WTC11 (cell line): ENCODE measurements at places on chromosomes 5 and 9. TPM values are rescaled to one million over a fixed set of nuclear protein-coding genes. Genes with fewer than 3 reads are reported as not detected.

GRCh38 chr5:173762930-173763329 is 125.2 kb upstream of the CPEB4 start:
- no peak for DNase-seq

- peak; percentile 93 for DNase-seq
Observed at GRCh38 chr5:16936150-16936988, at the start of gene MYO10. Gene MYO10, minus strand, starts transcription at chr5:16936288. Its CDS starts 480 bp downstream, at chr5:16935808.

GRCh38 chr5:51452562-51452961 is 69.3 kb downstream of the ISL1 start:
- no peak for DNase-seq

GRCh38 chr9:109258481-109259302 is 62.2 kb downstream of the EPB41L4B start:
- peak; percentile 61 for DNase-seq

DNA sequence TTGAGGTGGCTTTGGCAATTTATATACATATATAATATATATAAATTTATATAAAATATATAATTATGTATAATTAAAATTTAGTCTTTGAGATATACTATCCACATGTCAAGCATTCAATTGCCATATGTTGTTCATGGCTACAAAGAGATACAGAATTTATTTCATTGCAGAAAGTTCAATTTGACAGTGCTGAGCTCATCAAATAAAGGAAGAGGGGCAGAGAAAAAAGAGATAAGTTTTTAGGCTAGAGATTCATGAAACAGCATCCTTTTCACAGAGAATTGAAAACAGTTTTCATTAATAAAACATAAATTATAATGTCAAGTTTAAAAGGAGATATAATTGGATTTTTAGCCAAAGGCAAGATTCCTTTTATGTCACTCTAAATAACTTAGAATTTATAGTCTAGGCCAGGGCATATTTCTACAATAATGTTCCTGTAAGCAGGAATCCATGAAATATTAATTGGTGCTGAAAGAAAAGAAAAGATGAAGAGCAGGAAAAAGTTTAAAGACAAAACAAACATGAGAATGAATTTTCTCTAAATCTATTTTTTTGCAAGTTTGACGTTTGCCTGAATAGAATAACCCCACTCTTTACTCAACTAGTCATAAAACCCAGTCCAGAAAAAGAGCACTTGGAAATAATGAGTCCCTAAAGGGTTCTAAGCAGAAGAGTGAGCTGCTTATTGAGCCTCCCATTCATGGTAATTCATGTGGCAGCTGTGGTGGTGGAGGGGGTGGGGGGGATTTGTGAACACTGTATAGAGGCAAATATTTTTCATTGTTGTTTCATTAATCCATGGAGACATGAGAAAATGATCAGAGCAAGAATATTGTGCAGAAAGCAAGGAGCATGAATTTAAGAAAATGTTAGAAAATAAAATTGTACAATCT is 1279.5 kb downstream of the CDH12 start:
- no peak for DNase-seq

- DNase-seq: no peak
Observed at GRCh38 chr9:35906923-35907699, 1.1 kb downstream of the HRCT1 start.

The IRX4 gene
- total RNA-seq: 7.0 to 9.0 TPM (median 7.6 TPM) in 3 replicates

The LHFPL2 gene
- 34.4 to 40.6 TPM (median 36.6 TPM) in 3 replicates for total RNA-seq

The AGPAT2 gene
- 40.2 to 42.2 TPM (median 41.2 TPM) in 3 replicates for total RNA-seq

The SAXO1 gene
- total RNA-seq: 0.02 to 0.09 TPM (median 0.09 TPM) in 3 replicates
